ENCODE measurements at places on chromosomes 1 and 21. TPM values are rescaled to one million over a fixed set of nuclear protein-coding genes. Genes with fewer than 3 reads are reported as not detected.
A peak's percentile ranks its signal among the peaks of the same experiment; 100 is the strongest.

GRCh38 chr1:108049178-108049819 lies 84.3 kb upstream of the VAV3 start:
- H3K4me1 ChIP-seq = no peaks in the 10 kb centered on the region
- peak; percentile 20 for DNase-seq
- H3K27me3 ChIP-seq = no peaks in the 10 kb centered on the region
- H3K36me3 ChIP-seq = no peaks in the 10 kb centered on the region
- no peak overlapping the region for H3K4me3 ChIP-seq
- H3K27ac ChIP-seq = no peak overlapping the region

The HES2 gene
- 0.50 TPM for total RNA-seq

The LEFTY2 gene
- total RNA-seq = not detected

DNA sequence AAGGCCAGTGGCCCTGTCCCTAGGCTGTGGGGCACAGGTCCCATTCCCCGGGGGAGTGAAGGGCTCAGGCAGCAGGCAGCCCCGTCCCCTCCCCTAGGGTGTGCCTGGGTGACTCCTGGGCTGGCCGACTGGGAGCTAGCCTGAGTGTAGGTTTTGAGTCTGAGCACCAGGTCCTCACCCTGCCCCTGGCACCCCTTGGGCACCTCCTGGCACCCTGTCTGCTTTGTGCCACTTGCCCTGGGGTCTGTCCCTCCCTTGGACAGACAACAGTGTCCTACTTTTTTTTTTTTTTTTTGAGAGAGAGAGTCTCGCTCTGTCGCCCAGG lies 24.2 kb downstream of the RRP1 start:
- no peaks in the 10 kb centered on the region for H3K36me3 ChIP-seq
- DNase-seq = no peak
- H3K27me3 ChIP-seq = no peaks in the 10 kb centered on the region

DNA sequence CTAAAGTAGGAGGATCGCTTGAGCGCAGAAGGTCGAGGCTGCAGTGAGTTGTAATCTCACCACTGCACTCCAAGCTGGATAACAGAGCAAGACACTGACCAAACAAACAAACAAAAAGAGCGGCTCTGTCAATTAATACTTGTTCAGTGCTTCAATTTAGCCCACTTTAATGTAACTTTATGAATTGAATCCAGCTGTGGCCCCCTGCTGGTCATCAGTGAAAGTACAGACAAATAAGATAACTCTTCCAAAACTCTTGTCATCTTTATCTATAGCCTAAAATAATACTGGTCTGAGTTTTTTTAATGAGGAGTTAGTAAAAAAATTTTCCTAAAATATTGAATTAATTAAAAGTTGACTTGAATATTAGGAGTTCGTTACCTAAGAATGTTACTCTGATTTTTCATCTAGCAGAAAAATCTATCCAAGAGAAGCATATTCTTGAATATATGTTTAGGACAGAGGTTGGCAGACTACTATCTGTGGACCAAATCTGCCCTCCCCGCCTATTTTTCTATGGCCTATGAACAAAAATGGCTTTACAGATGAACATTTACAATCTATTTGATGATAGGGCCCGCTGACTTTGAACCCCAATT lies 26.1 kb downstream of the ATP5PF start:
- no peaks in the 10 kb centered on the region for H3K27me3 ChIP-seq
- no peak overlapping the region for H3K4me3 ChIP-seq
- DNase-seq = peak; percentile 69
- no peaks in the 10 kb centered on the region for H3K36me3 ChIP-seq

The MLLT11 gene
- 2.8 TPM for total RNA-seq

DNA sequence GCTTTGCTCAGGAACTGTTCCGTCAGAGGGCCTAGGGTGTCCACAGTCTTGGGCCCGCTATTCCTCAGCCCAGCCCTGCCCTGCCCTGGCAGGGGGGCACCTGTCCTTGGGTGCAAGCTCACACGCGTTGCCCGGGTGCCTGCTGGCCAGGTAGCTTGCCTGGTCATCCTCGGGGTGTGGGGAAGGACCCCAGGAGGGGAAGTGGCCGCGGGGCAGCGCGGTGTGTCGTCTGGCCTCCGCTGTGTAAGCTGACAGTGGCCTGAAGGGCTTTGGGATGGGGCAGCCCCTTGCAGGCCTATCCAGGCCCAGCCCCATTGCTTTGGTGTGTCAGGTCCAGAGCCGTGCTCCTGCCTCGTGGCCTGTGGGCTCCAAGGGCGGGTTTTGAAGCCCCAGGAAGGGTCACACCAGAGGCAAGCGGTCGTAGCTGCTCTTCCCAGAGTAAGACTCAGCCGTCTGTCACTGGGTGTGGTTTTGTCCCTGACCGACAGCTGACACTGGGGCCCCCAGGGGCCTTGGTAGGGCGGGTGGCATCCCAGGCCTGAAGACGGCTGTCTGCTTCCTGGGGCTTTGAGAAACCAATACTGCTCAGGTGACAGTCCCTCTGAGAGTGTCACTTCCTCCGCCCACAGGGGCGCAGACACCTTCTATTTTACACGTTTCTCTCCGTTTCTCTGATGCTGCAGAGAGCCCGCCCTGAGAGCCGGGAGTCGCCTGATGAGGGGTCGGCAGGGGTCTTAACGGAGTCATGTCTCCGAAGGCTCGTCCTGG lies 72.1 kb downstream of the SKI start:
- H3K4me1 ChIP-seq = peaks cover 21% of the 10 kb centered on the region
- H3K27me3 ChIP-seq = no peaks in the 10 kb centered on the region
- H3K27ac ChIP-seq = peak overlapping the region; percentile 83
- DNase-seq = no peak

The CASQ2 gene
- total RNA-seq = not detected

The LCE1A gene
- total RNA-seq = not detected

- peaks cover 22% of the 10 kb centered on the region for H3K36me3 ChIP-seq
- peak overlapping the region; percentile 78 for H3K27ac ChIP-seq
- DNase-seq = peak; percentile 91
- no peak overlapping the region for H3K4me3 ChIP-seq
- no peaks in the 10 kb centered on the region for H3K27me3 ChIP-seq
- H3K4me1 ChIP-seq = peaks cover 50% of the 10 kb centered on the region
Observed at GRCh38 chr1:201656311-201657032, 117.5 kb downstream of the NAV1 start.

The EPHA2 gene
- total RNA-seq = 24.6 TPM

DNA sequence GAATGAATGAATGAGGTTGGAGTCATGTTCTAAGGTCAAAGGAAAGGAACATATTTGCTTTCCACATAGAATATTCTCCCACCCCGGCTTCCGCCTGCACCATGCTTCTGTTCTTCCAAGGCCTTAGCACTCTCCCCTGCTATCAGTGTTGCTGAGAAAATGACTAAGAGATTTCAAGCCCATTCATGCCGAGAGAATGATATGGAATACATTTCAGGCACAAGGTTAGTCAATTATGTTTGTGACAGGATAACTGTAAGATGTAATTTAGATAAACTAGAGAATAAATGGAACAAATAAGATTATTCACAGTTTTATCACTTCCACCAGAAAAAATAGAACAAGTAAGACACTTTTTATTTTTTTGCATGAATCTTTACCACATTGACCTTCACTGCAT lies 122.6 kb downstream of the PLD5 start:
- no peaks in the 10 kb centered on the region for H3K27me3 ChIP-seq
- H3K36me3 ChIP-seq = no peaks in the 10 kb centered on the region
- no peak overlapping the region for H3K27ac ChIP-seq
- DNase-seq = no peak

The AUNIP gene
- 0.33 TPM for total RNA-seq

The DMRTA2 gene
- total RNA-seq = not detected

GRCh38 chr1:26031611-26032220 lies 10.1 kb downstream of the EXTL1 start:
- peaks cover 10% of the 10 kb centered on the region for H3K4me1 ChIP-seq
- peak; percentile 14 for DNase-seq
- peaks cover 3% of the 10 kb centered on the region for H3K27me3 ChIP-seq
- H3K27ac ChIP-seq = no peak overlapping the region

- DNase-seq = peak; percentile 10
- no peak overlapping the region for H3K27ac ChIP-seq
- H3K4me1 ChIP-seq = no peaks in the 10 kb centered on the region
- H3K27me3 ChIP-seq = peaks cover 15% of the 10 kb centered on the region
- H3K36me3 ChIP-seq = no peaks in the 10 kb centered on the region
Observed at GRCh38 chr1:116167625-116168276, 56.6 kb downstream of the MAB21L3 start.

The PCSK9 gene
- total RNA-seq = 1.0 TPM

DNA sequence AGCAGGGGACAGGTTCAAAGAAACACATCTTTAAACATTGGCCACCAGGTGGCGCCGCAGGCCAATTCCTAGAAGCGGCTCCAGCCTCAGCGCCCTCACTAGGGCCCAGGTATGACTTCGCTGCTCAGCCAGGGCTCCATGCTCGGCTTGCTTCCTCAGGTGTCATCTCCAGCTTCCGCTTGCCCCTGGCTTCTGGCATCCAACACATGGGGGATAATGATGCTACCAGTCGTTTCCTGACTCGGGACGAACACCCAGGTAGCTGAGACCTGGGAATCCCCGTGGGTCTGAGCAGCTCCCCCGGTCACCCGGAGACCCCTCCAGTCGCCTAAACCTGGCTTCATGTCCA lies 8.5 kb upstream of the MEX3A start:
- H3K4me3 ChIP-seq = no peak overlapping the region
- H3K4me1 ChIP-seq = peaks cover 3% of the 10 kb centered on the region
- DNase-seq = peak; percentile 61
- no peaks in the 10 kb centered on the region for H3K36me3 ChIP-seq
- no peaks in the 10 kb centered on the region for H3K27me3 ChIP-seq
- H3K27ac ChIP-seq = no peak overlapping the region

The TTLL7 gene
- total RNA-seq = 9.8 TPM

GRCh38 chr21:34822942-34823341 lies 154.1 kb downstream of the CLIC6 start:
- H3K4me1 ChIP-seq = peaks cover 14% of the 10 kb centered on the region
- H3K4me3 ChIP-seq = no peak overlapping the region
- no peak overlapping the region for H3K27ac ChIP-seq
- H3K27me3 ChIP-seq = no peaks in the 10 kb centered on the region

The CELA2B gene
- total RNA-seq = not detected

GRCh38 chr1:26541431-26541815 lies 11.9 kb downstream of the RPS6KA1 start:
- H3K27ac ChIP-seq = no peak overlapping the region
- no peak overlapping the region for H3K4me3 ChIP-seq
- no peaks in the 10 kb centered on the region for H3K36me3 ChIP-seq
- DNase-seq = no peak

- H3K4me1 ChIP-seq = peaks cover 28% of the 10 kb centered on the region
- no peaks in the 10 kb centered on the region for H3K27me3 ChIP-seq
- H3K4me3 ChIP-seq = no peak overlapping the region
- H3K27ac ChIP-seq = peak overlapping the region; percentile 61
- DNase-seq = peak; percentile 33
Observed at GRCh38 chr1:31010086-31010989, 55.2 kb downstream of the PUM1 start.

GRCh38 chr1:245858022-245858721 lies 648.9 kb downstream of the SMYD3 start:
- DNase-seq = no peak
- no peaks in the 10 kb centered on the region for H3K27me3 ChIP-seq
- no peaks in the 10 kb centered on the region for H3K36me3 ChIP-seq
- H3K27ac ChIP-seq = peak overlapping the region; percentile 75
- peaks cover 24% of the 10 kb centered on the region for H3K4me1 ChIP-seq

GRCh38 chr1:203381151-203381751 lies 30.3 kb upstream of the FMOD start:
- peaks cover 4% of the 10 kb centered on the region for H3K4me1 ChIP-seq
- H3K27ac ChIP-seq = no peak overlapping the region
- no peak overlapping the region for H3K4me3 ChIP-seq

- H3K4me1 ChIP-seq = no peaks in the 10 kb centered on the region
- DNase-seq = no peak
- H3K36me3 ChIP-seq = no peaks in the 10 kb centered on the region
Observed at GRCh38 chr21:37886120-37886519, 30.1 kb downstream of the KCNJ6 start.

DNA sequence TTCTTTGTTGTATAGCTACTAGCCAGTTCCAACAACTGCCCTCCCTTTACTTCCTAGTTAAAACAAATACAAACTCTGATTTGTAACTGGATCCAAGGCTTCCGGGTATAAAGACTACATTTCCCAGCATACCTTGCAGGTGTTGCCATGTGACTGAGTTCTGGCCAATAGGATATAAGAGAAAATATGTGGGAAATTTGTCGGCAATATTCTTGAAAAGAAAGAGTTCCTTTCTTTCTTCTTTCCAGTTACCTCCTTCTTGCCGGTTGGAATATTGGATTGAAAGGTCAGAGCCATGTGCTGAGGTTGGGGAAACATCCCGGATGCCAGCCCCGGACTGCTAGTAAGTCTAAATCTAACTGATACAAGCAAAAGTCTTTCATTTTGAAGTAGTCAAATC lies 23.0 kb upstream of the ZBTB40 start:
- peak overlapping the region; percentile 53 for H3K4me3 ChIP-seq
- H3K4me1 ChIP-seq = no peaks in the 10 kb centered on the region
- peaks cover 4% of the 10 kb centered on the region for H3K27me3 ChIP-seq
- H3K27ac ChIP-seq = no peak overlapping the region
- peak; percentile 51 for DNase-seq

- H3K4me3 ChIP-seq = no peak overlapping the region
- no peak overlapping the region for H3K27ac ChIP-seq
- DNase-seq = no peak
- H3K27me3 ChIP-seq = no peaks in the 10 kb centered on the region
- no peaks in the 10 kb centered on the region for H3K36me3 ChIP-seq
Observed at GRCh38 chr1:160731990-160732389, 7.1 kb upstream of the SLAMF7 start.

DNA sequence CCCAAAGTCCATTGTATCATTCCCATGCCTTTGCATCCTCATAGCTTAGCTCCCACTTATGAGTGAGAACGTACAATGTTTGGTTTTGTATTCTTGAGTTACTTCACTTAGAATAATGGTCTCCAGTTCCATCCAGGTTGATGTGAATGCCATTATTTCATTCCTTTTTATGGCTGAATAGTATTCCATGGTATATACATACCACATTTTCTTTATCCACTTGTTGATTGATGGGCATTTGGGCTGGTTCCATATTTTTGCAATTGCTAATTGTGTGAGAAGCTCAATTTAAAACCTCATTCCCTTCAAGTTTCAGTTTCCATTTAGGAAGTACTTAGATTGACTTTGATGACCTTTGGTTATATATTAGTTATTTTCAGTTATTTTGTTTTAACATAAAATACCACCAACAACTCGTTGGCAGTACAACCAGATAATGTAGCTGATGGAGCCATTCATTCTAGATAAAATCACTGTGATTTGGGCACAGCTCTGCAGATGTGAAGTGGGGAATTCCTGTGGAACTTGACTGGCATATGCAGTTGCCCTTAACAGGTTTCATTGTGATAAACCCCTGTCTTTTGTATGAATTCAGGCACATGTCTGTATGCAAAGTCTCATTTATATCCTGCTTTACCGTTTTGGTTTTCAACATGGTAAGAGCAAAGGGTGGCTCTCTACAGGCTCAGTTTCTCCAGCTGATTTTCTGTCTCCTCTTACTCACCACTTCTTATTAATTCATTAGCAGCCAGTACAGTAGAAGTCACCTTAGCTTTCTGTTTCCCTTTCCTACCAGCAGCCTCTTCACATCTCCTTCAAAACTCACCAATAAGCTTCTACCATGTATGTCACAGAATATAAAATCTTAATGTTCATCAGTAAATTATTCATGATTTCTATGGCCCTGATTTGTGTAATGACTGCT lies 170.9 kb downstream of the C1orf21 start:
- H3K27ac ChIP-seq = no peak overlapping the region
- no peaks in the 10 kb centered on the region for H3K27me3 ChIP-seq
- peaks cover 3% of the 10 kb centered on the region for H3K4me1 ChIP-seq
- DNase-seq = no peak
- H3K36me3 ChIP-seq = no peaks in the 10 kb centered on the region

GRCh38 chr1:9957726-9958125 lies 14.5 kb downstream of the NMNAT1 start:
- DNase-seq = no peak
- H3K36me3 ChIP-seq = no peaks in the 10 kb centered on the region
- no peaks in the 10 kb centered on the region for H3K4me1 ChIP-seq
- H3K27ac ChIP-seq = no peak overlapping the region
- no peak overlapping the region for H3K4me3 ChIP-seq

The EFNA1 gene
- not detected for total RNA-seq
